M059J (cell line): ENCODE measurements at places on chromosomes 5 and 9.

DNA sequence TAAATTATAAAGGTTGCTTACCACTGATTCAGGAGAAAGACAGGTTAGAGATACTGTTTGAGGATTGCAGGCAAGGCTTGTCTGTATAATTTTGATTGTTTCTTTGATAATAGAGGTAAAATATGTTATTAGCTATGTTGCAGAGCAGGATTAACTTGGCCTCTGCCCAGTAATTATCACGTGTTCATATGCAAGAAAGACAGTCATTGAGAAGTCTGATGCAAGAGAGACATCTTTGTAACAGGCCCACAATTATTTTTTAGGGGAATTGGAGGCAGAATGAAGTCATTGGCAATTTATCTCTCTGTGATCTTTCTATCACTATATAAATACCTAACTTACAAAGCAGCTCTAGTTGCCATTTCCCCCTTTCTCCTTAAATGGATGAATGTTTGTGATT, 46.0 kb downstream of the SLC44A1 start:
- DNase-seq = peak; percentile 12

DNA sequence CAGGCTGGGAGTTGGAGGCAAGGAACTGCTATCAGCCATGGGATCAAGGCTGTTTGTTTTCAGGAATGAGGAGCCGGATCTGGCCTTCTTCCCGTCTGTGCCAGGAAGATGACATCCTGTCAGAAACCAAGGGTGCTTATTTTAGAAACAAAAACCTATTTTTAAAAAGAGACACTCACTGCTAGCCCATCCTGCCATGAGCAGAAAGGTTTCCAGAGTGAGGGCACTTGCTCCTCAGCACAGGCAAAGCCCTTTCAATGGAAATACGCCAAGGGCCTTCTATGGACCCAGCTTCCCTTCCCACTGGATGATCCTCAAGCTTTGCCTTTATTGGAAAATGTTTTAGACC, 132.6 kb upstream of the FSTL4 start:
- no peak for DNase-seq

DNA sequence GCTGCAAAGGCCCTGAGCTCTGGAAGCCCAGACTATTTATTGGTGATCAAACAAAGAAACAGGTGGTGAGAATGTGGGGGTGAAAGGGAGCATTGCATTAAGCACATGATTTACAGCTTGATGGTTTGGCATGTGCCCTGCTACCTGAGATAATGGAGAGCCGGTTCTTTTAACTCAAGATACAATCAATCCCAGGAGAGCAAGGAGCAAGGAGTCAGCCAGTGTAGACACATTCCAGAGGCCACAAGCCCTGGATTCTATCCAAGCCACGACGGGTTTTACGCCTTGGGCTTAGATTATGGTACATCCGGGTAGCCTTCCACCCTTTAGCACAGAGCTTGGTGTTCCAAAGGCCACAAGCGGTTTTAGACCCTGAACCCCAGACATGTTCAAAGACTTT, 292.2 kb downstream of the CYLC2 start:
- DNase-seq = no peak

- no peak for DNase-seq
Measured at GRCh38 chr5:9390113-9390512, 155.8 kb downstream of the SEMA5A start.

- no peak for DNase-seq
Measured at GRCh38 chr5:144135113-144135762, 35.2 kb downstream of the YIPF5 start.

DNA sequence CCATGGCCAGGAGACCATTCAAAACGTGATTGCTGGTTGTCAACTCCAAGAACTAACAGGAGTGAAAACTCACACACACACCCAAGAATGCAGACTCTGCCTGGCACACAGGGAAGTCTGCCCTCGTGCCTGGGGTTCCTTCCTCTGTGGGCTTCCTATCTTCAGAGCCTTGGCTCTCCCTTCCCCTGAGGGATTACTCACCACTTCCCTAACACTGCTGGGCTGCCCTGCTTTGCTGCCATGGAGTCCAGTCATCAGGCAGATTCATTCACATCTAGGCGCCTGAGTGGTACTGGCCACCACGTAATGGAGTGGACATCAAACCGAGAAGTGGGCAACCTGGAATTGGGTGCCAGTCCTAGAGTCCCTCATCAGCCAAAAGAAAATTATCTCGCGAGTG, 76.4 kb upstream of the PRSS3 start:
- peak; percentile 75 for DNase-seq

DNA sequence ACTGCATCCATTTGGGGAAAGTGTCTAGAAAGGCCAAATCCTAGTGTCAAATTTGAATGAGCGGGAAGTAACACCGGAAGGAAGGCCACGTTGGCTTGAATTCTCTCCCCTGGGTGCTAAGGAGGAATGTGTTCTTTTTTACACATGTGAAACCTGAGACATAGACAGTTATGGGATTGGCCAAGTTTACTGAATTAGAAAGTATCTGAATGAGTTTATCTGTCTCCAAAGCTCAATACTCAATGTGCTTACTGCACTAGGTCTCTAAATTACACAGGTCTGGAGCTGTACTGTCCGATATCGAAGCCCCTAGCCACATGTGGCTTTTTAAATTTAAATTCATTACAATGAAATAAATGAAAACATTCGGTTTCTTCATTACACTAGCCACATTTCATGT, 6.0 kb downstream of the DMRT1 start:
- no peak for DNase-seq

DNA sequence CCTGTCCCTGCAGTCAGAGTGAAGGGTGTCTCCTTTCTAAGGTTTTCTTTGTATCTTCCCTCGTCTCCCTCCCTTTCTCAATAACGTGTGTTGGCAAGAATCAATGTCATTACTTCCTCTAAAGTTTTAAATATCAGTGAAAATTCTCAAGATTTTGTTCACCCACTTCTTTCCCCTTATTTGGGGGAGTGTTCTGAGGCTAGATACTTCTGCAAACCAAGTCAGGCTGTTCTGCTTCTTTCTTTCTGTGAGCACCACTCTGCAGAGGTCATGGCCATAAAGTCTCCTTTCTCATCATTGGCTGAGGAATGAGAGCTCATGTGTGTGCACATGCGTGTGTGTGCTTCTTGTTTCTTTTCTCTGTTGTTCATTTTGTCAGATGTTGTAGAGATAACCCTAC, 26.6 kb upstream of the SPATA31C2 start:
- no peak for DNase-seq

- DNase-seq = no peak
Measured at GRCh38 chr9:136533775-136534157, 12.1 kb downstream of the NOTCH1 start.

- no peak for DNase-seq
Measured at GRCh38 chr9:8762479-8763085, 963.0 kb upstream of the DMAC1 start.

GRCh38 chr9:30967476-30967875, 1417.0 kb upstream of the ACO1 start:
- DNase-seq = peak; percentile 19

DNA sequence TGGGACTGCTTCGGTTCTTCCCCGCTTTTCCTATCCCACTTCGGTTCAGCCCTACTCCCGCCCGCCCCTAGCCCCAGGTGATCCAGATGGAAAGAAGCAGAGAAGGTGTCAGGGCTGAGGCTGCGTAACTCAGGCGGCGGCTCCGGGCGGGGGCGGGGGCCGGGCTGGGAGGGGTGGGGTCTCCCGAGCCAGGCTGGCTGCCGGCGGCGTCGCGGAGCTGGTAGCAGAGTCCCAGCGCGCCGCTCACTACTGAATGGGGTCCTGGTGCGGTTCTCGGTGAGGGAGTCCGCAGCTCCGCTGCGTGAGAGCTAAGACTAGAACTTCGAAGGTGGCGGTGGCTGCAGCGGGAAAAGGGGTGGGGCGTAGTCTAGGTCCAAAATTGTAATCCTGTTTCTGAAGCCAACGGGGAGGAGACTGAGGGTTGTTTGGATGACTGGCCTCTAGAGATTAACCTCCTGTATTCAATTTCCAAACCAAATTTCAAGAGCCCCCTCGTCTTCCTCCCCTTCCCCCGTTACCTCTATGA, 1.4 kb downstream of the PRR16 start:
- DNase-seq = peak; percentile 80
